ENCODE measurements at places on chromosomes 11 and 22. TPM values are rescaled to one million over a fixed set of nuclear protein-coding genes. Genes with fewer than 3 reads are reported as not detected.

Gene PDE2A
- 11.5 TPM for total RNA-seq

GRCh38 chr11:111725621-111726020, 40.6 kb downstream of the PPP2R1B start:
- peaks cover 13% of the 10 kb centered on the region for H3K4me1 ChIP-seq
- no peaks in the 10 kb centered on the region for H3K27me3 ChIP-seq
- peaks cover 74% of the 10 kb centered on the region for H3K36me3 ChIP-seq
- DNase-seq: no peak

Gene SLC15A3
- total RNA-seq: 20.3 TPM

GRCh38 chr11:80980227-80980626, 1539.4 kb upstream of the TENM4 start:
- no peak overlapping the region for H3K27ac ChIP-seq
- H3K4me1 ChIP-seq: no peaks in the 10 kb centered on the region
- no peak overlapping the region for H3K4me3 ChIP-seq
- no peaks in the 10 kb centered on the region for H3K36me3 ChIP-seq
- no peak for DNase-seq

DNA sequence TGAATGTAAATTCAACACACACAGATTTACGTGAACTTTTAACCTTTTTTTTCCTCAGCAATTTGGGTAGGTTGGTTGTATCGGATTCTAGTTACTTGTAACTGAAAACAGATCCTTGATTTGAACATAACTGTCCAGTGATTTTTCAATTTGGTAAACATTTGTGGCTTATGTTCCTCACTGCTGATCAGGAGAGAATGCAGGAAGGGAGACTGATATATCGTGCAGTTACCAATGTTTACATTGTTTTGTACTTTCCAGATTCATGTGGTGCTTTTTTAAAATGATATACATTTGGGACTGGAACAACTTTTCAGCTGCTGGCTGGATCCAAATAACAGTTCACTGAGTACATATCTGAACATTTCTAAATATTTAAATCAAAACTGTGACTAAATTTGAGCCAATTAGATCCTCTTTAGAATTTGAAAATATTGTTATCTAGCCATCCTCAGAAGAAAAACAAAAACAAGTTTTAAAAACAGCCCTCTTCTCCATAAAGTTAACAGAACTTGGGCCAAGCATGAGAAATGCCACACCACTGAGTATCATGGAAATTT, 84.3 kb upstream of the MTMR2 start:
- no peak overlapping the region for H3K4me3 ChIP-seq
- no peaks in the 10 kb centered on the region for H3K36me3 ChIP-seq
- no peak overlapping the region for H3K27ac ChIP-seq

Gene CARD10
- total RNA-seq: 4.0 TPM

GRCh38 chr11:121274332-121274991, 18.1 kb upstream of the SC5D start:
- DNase-seq: no peak
- no peak overlapping the region for H3K27ac ChIP-seq
- no peaks in the 10 kb centered on the region for H3K4me1 ChIP-seq
- H3K36me3 ChIP-seq: no peaks in the 10 kb centered on the region
- H3K4me3 ChIP-seq: no peak overlapping the region

Gene ZNF280B
- total RNA-seq: 3.4 TPM

Gene TMPRSS4
- total RNA-seq: 0.30 TPM

Gene SLC17A6
- total RNA-seq: 86.9 TPM

GRCh38 chr11:19714387-19715363, 2.0 kb downstream of the NAV2 start:
- H3K27ac ChIP-seq: peak overlapping the region; percentile 52
- H3K36me3 ChIP-seq: no peaks in the 10 kb centered on the region
- peak; percentile 40 for DNase-seq
- peaks cover 42% of the 10 kb centered on the region for H3K4me1 ChIP-seq

DNA sequence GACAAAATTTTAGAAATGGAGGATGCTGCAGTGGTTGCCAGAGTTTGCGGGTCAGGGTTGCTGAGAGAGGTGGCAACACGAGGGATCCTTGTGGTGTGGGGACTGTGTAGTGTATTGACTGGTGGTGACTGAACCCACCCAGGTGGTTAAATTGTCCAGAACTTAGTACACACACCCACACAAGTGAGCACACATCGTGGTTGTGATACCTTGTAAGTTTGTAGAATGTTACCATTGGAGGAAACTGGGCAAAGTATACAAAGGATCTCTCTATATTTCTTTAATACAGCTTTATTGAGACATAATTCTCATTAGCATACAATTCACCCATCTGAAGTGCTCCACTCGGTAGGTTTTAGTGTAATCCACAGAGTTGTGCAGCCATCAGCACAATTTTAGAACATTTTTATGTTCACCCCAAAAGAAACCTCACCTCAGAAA, 56.1 kb downstream of the MED15 start:
- peaks cover 8% of the 10 kb centered on the region for H3K4me1 ChIP-seq
- no peak overlapping the region for H3K4me3 ChIP-seq
- H3K27ac ChIP-seq: no peak overlapping the region
- peaks cover 55% of the 10 kb centered on the region for H3K36me3 ChIP-seq
- H3K27me3 ChIP-seq: no peaks in the 10 kb centered on the region

DNA sequence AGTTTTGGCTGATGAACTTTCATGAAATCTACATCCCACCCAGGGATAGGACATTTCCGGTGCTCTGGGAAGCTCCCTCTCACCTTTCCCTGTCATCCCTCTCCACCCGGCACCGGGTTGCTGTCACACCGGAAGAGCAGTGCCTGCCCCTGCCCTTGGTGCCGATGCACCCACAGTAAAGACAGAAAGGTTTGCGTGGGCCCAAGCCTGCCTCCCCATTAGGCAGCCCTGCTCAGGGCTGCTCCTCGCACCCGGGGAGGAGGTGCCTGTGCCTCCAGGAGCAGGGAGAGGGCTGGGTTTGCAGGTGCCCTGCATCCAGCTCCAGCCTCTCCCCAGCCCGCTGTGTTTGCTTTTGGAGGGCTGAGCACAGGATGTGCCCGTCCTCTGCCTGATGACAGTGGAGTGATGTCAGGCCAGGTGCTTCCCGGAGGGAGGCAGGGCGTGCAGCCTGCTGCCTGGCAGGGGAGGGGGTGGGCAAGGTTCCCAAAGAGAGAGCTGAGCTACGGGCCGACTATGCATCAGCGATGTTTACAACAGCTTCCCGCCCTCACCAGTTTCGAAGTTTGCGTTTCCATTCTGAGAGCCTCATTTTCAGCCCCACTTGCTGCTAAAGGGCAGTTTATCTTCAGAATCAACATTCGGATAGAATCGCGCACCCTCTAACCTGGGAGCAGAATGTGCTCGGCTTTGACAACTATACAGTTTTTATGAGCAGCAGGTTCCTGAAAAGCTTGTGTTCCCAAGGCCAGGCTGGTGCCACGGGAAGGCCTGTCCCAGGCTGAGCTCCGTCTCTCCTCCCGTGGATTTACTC, 83.2 kb upstream of the CLDN5 start:
- no peak for DNase-seq
- H3K27me3 ChIP-seq: peaks cover 3% of the 10 kb centered on the region
- peaks cover 13% of the 10 kb centered on the region for H3K4me1 ChIP-seq

- no peak overlapping the region for H3K4me3 ChIP-seq
Observed at GRCh38 chr11:100726680-100727079, 39.6 kb downstream of the ARHGAP42 start.

DNA sequence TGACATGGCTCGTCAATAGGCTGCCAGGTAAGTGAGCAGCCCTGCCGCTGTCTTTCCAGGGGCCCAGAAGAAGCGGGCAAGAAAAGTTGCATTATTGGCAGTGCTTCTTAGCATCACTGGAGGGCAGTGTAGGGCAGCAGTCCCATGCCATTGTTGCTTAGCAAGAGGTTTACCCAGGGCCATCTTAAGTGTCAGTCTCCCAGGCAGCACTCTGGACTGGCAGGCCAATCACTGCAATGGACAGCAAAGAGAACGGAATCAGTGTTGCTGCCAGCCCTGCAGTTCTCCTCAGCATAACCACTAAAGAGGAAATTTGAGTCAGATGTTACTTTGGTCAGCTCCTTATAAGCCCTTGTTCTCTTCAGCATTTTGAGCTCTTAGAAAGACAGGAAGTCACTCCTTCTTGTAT, 13.4 kb upstream of the GRK2 start:
- H3K27me3 ChIP-seq: no peaks in the 10 kb centered on the region
- peak overlapping the region; percentile 59 for H3K27ac ChIP-seq
- no peak for DNase-seq

Gene POTEH
- total RNA-seq: not detected

- no peak overlapping the region for H3K27ac ChIP-seq
- no peak for DNase-seq
- no peaks in the 10 kb centered on the region for H3K36me3 ChIP-seq
Observed at GRCh38 chr22:40603088-40603605, 33.4 kb downstream of the MRTFA start.

- no peaks in the 10 kb centered on the region for H3K27me3 ChIP-seq
- H3K36me3 ChIP-seq: peaks cover 94% of the 10 kb centered on the region
- H3K4me1 ChIP-seq: peaks cover 96% of the 10 kb centered on the region
Observed at GRCh38 chr22:23113847-23114720, 27.7 kb downstream of the RSPH14 start.

DNA sequence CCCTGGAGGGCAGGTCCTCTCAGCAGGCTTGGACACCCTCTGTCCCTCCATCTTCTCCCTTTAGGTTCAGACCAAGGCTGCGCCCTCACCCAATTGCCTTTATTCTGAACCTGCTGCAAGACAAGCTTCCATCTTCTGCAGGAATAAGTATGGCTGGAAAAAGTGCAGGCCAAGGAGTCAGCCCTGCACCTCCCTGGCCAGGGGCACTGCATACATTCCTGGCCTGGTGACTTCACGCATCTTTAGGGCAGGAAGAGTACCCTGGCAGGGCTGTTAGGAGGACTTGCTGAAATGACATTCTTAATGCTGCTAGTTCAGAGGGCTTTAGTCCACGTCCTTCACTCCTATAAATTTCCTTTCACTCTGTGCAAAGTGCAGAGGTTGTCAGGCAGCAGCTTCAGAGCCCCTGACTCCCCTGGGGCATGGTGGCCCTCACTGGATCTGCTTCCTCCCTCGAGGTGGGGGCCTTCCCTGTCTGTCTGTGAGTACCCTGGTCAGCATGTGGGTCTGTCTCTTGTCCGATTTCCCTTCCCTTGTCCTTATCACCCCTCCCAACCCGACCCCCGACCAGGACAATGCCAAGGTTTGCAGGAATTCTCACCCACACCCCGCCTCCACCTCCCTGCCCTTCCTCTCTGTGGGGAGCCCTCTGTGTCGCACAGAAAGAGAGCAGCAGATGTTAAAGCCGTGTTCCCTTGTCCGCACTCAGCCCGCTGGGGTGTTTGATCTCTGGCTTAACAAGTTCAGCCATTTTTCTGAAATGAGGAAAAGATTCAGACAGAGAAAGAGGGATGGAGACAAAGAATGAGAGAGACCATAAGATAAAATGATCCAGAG, 124.5 kb upstream of the SYT13 start:
- peaks cover 27% of the 10 kb centered on the region for H3K4me1 ChIP-seq
- no peak for DNase-seq
- no peak overlapping the region for H3K4me3 ChIP-seq
- no peak overlapping the region for H3K27ac ChIP-seq
- H3K27me3 ChIP-seq: no peaks in the 10 kb centered on the region

GRCh38 chr11:127448101-127448500, 447.5 kb upstream of the KIRREL3 start:
- DNase-seq: no peak
- H3K4me1 ChIP-seq: peaks cover 10% of the 10 kb centered on the region
- H3K36me3 ChIP-seq: no peaks in the 10 kb centered on the region

DNA sequence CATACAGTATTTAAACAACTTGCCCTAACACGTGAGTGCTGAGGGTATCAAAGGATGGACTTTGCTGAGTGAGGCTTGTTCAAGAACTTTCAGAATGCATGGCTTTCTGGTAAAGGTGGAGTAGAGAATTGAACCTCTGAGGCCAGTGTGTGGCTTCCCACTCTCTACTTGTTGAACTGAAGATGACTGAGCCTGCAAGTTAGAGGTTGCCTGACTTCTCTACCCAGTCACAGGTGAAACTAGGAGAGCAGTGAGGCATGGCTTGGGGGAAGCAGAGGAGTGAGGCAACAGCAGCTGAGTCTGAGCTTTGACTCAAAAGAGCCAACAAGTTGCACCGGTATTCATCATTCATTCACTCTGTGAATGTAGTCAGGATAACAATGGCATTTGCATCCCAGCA, 256.4 kb upstream of the SESN3 start:
- H3K27ac ChIP-seq: no peak overlapping the region
- H3K4me1 ChIP-seq: no peaks in the 10 kb centered on the region
- H3K36me3 ChIP-seq: no peaks in the 10 kb centered on the region
- DNase-seq: no peak
- no peaks in the 10 kb centered on the region for H3K27me3 ChIP-seq
- no peak overlapping the region for H3K4me3 ChIP-seq

DNA sequence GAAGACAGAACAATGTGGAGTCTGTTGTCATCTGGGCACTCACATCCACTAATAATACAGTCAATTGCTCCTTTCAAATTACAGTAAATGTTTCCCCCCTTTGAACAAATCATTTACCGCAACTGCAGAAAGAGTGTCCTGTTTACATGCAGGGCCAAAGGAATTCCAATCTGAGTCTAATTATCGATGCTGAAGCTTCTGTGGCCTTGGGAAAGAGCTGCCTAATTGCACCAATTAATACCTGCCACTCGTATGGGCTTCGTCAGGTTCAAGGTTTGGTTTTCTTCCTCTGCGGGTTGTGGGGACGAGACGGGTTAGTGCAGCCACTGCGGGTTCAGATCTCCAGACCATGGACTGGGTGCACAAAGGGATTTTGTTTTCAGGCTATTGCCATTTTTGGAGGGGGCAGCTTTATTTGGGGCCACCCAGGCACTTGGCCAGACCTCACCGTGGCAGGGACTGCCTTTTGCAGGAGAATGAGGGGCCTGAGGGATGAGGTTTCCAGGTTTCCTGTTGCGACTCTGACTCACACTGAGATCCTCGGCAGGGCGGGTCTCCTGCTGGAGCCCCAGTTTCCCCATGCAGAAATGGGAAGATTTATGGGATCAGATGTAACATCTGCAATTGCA, 147.6 kb downstream of the MIAT start:
- H3K4me1 ChIP-seq: peaks cover 21% of the 10 kb centered on the region
- H3K4me3 ChIP-seq: no peak overlapping the region
- no peak overlapping the region for H3K27ac ChIP-seq
- peak; percentile 53 for DNase-seq
- H3K36me3 ChIP-seq: no peaks in the 10 kb centered on the region

Gene DRD2
- total RNA-seq: 1.7 TPM

Gene SYT9
- total RNA-seq: 10.1 TPM

DNA sequence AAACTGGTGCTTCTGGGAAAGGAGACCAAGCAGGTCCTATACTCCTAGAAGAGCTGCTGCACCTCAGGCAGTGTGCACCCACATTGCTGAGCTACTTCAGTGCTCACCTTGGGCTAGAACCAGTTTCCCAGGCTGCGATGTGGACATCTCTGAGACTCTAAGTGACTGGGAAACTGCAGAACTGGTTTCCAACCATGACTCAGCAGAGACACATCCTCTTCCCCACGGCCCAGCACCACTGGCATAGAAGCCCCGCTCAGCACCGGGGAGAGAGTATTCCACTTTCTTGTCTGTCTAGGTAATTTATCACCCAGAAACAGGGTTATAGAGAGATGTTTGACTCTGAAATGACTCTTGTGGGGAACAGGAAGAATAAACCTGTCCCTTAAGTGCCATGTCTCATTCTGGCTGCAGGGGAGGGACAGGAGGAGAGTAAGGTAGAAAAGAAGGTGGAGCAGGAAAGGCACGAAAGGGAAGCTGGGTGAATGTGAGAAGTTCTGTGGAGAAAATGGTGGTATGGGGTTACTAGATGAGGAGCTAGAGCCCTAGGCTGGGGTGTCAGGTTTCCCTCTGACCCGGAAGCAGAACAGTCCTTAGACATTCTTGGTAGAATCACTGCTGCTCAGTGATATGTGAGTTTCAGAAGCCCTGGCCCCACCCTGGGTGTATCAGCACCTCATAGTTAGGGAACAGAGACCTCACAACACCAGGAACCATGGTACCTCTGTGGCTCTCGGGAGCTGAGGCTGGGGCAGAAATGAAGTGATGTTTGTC, 340.4 kb upstream of the NCAM1 start:
- H3K36me3 ChIP-seq: no peaks in the 10 kb centered on the region
- DNase-seq: no peak
- H3K27me3 ChIP-seq: no peaks in the 10 kb centered on the region
- no peak overlapping the region for H3K4me3 ChIP-seq

Gene RFPL1
- not detected for total RNA-seq

All from spinal cord (tissue), 10 donors.